ENCODE measurements at places on chromosomes 1 and 21.

- no peak for DNase-seq
Measured at GRCh38 chr1:7333094-7333493, 438.0 kb upstream of the VAMP3 start.

- no peak for DNase-seq
Measured at GRCh38 chr1:29342351-29342750, 106.0 kb downstream of the PTPRU start.

DNA sequence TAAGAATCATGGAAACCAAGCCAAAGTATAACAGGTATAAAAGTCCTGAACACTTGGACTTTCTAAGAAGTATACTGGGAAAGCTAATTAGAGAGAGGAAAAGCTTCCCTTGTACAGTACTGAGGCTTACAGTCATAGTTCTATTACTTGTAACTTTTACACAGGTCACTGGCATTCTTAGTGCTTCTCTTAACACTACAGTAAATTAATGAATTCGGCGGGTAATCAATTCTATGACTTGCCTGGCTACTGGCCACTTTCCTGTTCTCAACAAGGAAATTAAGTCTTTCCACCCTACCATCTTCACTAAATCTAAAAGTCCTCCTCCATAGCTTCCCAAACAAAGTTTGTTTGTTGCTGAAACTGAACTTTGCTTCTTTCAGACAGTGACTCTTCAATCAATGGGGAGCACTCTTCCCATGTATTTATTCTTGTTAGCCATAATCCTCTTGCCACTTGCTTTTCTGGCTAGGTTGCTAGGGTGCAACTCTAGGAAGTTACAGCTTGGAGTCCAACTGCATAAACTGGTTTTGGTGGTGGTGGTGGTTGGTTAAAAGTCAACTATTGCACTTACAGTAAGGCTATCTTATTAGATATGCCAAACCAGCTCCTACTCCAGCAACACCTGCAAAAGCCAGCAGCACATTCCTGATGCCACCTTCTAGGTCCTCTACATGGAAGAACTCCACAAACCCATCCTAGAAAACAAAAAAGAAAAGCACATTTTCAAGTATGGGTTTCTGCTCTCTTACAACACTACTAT is 2.4 kb downstream of the MCL1 start:
- peak; percentile 46 for DNase-seq

- DNase-seq: no peak
Measured at GRCh38 chr1:60896701-60897363, 185.5 kb upstream of the NFIA start.

DNA sequence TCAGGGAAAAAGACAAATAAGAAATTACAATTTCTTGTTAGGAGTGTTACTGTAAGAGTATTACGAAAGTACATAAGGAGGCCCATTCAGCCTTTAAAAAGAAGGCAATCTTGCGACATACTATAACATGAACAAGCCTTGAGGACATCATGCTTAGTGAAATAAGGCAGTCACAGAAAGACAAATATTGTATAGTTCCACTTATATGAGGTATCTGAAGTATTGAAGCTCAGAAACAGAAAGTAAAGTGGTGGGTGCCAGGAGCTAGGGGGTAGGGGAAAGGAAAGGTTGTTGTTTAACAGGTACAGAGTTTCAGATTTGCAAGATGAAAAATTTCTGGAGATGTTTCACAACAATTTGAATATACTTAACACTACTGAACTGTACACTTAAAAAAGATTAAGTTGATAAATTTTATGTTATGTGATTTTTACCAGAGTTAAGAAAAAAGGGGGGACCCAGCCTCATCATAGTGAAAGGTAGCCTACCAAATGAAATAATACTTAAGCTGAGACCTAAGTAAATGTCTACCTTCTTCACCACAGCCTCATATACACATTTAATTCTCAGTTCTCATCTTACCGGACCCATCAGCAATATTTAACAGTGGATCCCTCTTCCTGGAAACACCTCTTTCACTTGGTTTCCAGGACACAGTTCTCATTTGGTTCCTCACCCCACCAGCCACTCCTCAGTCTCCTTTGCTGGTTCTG is 19.5 kb downstream of the USP24 start:
- peak; percentile 75 for DNase-seq

DNA sequence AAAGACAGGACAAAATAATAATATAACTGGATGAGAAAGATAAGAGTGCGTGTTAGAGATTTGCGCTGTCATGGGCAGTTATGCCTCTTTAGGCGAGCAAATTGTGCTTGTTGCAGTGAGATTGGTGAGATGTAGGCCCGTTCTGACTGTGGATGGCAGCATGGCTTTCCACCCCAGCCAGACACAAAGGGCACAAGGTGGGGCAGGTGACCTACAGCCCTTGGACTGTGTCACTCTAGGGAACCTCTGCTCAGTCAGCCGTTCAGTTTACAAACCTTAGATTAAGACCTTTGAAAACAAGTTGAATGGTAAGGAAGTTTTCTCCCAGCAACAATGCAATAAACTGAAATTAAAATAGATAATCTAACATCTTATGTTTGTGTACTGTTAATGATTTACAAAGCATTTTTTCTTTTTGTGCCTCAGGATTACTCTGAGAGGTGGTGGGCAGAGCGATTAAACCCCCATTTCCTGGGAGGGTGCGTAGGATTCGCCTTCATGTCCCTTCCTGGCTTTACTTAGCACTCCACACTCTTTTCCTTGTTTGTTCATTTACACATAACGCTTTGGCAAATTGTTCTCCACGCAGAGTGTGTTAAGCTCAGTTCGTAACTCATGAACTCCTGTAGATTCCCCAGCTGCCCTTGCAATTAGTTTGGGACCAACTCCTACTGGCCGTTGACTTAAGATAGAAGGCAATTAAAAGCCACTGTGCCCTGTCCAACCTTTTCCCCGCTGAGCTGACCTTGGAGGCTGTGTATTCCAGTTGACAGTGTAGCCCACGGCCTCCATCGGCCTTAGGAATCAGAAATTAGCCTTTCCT is 58.1 kb upstream of the IGSF5 start:
- DNase-seq: no peak

- no peak for DNase-seq
Measured at GRCh38 chr1:31642366-31642765, 2.3 kb downstream of the PEF1 start.

DNA sequence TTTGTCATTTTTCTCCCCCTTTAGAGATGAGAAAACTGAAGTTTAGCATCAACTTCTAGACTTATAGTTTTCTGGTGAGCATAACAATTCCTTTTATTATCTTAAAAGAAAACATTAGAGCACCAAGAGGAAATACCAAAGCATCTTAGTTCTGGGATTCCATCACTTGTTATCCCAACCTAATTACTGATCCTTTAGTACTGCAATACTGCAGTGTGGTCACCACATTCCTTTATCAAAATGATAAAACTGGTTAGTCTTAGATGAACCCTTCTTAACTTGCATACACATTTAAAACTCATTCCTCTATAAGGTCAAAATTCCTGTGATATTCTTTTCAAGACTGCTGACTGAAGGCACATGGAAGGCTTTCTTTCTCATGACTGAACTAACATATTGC is 23.1 kb downstream of the SOD1 start:
- DNase-seq: peak; percentile 49

DNA sequence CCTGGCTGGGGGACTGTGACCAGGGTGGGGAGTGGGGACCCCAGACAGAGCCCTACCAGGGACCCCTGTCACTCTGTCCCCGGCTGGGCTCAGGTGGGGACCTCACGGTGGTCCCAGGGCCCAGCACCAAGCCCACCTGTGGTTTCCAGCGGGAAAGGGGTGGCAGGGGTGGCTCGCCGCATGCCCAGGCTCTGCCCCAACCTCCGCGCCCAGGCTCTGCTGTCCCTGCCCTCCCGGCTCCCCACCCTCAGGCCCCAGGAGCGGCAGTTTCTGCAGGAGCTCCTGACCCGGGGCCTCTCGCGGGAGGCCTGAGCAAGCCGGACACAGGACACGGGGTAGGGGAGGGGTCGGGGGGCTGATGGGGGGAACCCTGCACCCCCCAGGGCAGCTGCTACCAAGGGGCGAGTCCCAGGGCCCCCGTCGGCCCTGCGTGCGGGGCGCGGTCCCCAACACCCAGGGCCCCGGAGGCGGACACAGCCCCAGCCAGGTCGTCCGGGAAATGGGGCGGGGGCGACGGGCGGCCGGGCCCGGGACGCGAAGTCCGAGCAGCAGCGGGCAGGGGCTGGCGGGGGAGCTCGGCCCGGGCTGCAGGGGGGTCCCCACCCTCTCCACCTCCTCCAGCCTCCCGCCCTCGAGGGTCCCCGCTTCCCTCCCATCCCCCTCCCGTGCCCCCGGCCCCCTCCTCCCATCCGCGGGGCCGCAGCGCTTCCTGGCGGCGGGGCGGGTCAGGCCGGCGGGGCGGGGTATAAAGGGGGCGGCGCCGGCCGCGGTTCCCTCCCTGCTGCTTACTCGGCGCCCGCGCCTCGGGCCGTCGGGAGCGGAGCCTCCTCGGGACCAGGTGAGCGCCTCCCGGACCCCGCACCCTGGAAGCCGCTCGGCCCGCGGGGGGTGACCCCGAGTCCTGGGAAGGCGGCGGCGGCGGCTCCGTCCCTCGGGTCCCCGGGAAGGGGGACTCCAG is at the start of gene COL6A2:
Gene COL6A2 (plus strand): TSS at position 777 of the 958 bp plus-strand sequence.
- peak; percentile 53 for DNase-seq

- peak; percentile 96 for DNase-seq
Measured at GRCh38 chr1:208201229-208201628, 43.0 kb downstream of the PLXNA2 start.

DNA sequence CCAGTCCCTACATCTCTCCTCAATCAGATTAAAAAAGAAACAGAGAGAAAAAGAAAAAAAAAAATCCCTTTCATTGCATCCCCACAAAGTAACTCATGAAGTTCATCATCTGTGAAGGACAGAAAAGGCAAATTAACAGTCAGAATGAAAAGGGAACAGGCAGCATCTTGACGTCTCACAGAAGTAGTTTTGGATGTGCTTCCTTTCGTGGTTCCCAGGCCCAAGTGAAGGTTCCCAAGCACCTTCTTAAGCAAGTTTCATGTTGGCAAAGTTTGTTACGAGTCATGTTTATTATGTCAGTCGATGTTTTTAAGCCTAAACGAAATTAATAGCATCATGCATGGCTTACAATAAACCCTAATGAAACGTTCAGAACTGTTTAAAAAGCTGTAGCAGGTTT is 475.2 kb downstream of the SETD4 start:
- DNase-seq: peak; percentile 22

DNA sequence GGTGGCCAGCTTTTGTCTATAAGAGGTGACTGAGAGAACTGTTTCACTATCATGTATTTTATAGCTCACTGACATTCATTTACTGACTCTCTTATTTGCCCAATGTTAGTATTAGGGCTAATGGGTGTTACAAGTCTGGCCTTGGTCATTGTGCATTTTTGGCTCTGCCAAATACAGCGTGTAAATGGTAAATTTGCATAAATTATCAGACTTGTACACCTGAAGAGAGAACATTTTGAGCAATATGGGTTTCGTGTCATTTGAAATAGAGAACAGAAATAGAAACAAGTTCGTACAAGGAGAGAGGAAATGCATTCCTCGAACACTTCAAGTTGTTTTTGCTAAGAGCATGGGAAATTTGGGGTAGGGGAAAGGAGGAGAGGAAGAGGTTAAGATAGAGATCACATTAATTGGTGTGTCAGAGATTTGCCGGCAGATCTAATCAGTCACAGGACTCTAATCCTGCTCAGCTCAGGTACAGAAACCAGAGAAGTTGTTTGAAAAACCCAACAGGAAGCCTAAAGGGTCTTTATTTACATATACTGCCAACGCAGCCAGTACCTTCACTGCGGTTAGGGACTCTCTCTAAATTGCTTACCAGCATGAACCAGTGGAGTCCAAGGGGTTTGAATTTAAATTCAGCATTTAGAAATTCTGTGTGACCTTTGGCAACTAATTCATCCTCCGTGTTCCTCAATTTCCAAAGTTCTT is 261.5 kb downstream of the GPATCH2 start:
- DNase-seq: no peak

DNA sequence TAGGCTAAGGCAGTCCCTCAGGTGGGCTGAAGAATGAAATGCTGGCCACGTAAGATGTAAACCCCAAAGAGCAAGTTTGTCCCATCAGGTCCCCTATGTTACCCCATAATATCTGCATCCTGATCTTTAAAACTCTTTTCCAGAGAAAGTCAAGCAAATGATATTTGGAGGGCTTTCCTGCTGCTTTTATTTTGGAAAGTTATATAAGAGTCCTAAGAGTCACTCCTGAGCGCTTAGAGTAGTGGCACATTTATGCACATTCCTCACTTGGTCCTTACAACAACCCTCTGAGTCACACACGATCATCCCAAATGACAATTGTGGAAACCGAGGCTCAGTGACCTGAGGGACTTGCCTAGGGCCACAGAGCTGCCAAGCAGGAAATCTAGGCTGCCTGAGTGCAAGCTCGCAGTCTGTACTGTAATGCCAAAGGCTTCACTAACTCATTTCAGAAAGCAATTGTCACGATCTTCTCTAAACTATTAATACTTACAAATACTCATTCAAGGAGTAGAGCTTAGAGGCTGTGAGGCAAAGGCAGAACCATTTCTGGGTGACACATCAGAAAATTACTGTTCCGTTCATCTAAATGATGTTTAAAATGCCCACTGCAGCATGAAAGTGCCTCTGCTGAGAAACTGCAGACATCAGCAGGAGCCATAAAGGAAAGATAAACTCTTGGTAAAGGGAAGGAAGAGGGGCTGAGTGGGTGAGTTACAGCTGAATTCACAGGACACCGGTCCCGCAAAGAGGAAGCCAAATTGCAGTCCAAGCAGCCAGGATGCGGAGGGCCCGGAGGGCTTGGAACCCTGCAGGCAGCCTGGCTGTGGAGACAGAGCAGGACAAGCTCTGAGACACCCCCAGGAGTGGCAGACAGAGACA is 30.8 kb downstream of the CAPZB start:
- DNase-seq: no peak

- DNase-seq: no peak
Measured at GRCh38 chr21:14260174-14260764, 44.3 kb downstream of the RBM11 start.

DNA sequence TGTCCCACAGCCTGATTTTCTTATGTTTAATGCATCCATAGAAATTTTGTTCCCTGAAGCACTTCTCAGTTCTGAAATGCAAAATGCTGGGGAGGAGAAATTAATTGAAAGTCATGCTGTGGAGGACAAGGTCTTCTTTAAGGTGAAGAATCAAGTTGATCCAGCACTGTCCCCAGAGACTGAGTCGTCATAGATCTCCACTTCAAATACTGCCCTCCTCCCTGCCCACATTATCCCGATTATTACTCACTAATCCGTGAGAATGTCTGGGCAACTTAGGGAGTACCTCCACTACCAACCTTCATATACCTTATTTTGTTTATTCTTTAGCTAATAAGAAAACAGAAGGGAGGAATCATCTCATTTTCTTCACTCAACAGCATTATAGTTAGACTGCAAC is 70.0 kb upstream of the FMN2 start:
- no peak for DNase-seq

- DNase-seq: peak; percentile 77
Measured at GRCh38 chr1:78619803-78620579, at the start of gene IFI44L. Gene IFI44L (plus strand): TSS chr1:78620448. CDS start chr1:78627916, 7,468 bp downstream.

DNA sequence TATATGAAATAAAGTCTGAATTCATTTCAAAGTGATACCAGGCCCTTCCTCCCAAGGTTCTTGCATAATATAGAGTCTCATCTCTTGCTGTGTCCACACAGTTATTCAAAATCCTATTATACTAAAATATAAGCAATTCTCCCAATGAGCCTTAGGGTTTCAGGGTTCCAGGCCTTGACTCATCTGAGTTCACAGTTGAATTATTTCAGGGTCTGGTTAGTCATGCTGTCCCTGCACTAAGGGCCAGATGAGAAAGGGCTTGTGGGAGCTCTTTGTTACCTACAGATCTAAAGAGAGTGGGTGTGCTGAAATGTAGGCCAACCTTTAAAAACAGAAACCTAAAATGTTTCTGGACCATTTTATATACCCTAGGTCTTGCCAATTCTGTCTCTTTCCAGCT is 337.5 kb upstream of the LRRC7 start:
- no peak for DNase-seq

Data from fibroblast of the aortic adventitia (primary cell).